ENCODE measurements at places on chromosomes 1 and 21. TPM values are rescaled to one million over a fixed set of nuclear protein-coding genes. Genes with fewer than 3 reads are reported as not detected.

Gene MANEAL
- total RNA-seq: 2.1 TPM

Gene SPATA6
- 5.8 TPM for total RNA-seq

Gene KLHDC8A
- 0.12 TPM for total RNA-seq

Gene FABP3
- total RNA-seq: 135 TPM

Gene SLC2A5
- 1.3 TPM for total RNA-seq

Gene HSD3B1
- not detected for total RNA-seq

Gene ZBTB8B
- total RNA-seq: not detected

Gene LCE6A
- total RNA-seq: not detected

Gene CD52
- not detected for total RNA-seq

Gene RSPO1
- total RNA-seq: 8.6 TPM

Gene FAM131C
- 0.23 TPM for total RNA-seq

Gene NBPF4
- not detected for total RNA-seq

Gene KAZN
- total RNA-seq: 12.6 TPM

Gene MCM3AP
- 35.5 TPM for total RNA-seq

Gene KCNJ6
- total RNA-seq: 0.09 TPM

Gene SLAMF8
- 1.5 TPM for total RNA-seq

Gene LCE3D
- not detected for total RNA-seq
